ACHN (cell line): ENCODE measurements at places on chromosomes 16 and 17.
A peak's percentile ranks its signal among the peaks of the same experiment; 100 is the strongest.

GRCh38 chr17:69555056-69555455 lies 140.6 kb downstream of the MAP2K6 start:
- no peak for DNase-seq

DNA sequence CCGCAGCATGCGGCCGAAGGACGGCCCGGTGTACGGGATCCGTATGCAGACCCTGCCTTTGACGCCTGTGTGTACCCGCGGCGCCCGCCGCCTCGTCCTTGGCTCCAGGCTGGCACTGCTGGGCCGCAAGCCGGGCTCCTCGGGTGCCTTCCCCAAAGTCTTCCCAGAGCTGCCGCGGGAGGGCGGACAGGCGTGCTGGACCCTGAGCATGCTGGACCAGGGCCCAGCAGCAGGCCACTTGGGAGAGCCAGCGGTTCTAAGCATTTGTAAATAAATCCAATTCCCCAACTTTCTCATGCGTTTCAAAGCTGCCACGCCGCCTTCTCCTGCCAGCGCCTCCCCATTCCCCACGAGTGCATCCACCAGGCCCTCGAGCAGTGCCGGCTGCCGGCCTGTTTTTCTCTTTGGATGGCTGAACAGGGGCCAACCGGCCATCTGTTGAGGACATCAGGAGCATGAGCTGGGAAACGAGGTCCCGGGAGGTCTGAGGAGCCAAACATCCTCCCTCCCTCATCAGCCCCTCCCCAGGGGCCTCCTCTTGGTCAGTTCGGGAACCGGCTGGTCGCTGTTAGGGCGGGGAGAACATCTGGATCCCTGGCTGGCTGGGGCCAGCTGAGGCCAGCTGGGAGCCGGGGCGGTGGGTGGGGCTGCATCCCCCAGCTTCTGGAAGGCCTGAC lies 20.5 kb upstream of the PABPN1L start:
- DNase-seq, result no peak

DNA sequence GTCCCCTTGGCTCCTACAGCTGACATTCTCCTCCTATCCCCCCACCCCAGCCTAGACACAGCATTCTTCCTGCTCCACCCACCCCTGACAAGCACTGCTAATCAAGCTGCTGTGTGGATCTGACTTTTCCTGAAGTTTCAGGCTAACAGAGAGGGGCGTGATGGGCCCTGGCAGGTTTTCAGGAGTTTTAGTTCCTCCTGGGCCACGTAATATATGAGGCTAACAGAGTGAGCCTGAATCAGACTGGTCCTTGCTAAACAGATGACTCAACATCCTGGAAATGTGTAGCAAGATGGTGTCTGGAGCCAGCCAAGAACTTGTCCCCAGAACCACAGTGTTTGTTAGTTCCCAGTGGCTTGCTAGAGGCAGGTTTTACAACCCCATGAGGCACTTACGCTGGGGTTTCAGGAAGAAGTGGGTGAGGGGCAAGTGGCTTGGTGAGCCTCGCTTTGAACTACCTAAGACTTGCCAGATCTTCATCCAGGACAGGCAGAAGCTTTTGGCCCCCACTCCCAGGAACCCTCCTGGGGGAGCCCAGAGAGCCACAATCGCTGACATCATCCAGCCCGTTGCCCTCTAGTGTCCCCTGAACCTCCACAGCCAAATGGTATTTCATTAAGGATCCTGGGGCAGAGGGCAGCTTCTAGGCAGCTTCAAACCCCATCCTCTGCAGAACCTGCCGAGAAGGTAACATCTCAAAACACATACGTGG lies 15.9 kb downstream of the TMEM92 start:
- DNase-seq, result peak; percentile 82

DNA sequence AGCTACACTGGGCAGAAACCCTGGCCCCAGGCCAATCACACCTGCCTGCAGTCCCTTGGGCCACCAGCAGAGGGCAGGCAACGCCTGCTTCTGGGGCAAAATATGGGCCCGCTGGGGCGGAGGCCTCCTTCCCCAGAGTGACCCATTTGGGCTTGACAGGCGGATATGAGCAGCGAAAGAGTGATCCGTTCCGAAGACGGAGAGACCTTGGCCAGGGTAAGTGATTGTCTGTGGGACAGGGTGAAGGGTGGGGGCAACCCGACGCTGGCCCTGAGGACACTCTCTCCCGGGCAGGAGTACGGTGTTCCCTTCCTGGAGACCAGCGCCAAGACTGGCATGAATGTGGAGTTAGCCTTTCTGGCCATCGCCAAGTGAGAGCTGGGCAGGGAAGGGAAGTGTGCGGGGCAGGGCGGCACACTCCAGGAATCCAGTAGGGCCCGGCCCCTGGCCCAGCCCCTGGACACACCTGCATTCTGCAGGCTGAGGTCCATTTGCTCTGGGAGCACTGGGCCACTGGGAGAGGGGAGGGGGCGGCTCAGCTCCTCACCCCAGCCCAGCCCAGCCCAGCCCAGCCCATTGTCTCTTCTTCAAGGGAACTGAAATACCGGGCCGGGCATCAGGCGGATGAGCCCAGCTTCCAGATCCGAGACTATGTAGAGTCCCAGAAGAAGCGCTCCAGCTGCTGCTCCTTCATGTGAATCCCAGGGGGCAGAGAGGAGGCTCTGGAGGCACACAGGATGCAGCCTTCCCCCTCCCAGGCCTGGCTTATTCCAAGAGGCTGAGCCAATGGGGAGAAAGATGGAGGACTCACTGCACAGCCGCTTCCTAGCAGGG lies 3.5 kb upstream of the NHERF1 start:
- DNase-seq, result peak; percentile 72

GRCh38 chr16:89159066-89159849 lies 12.3 kb upstream of the CDH15 start:
- DNase-seq, result no peak

DNA sequence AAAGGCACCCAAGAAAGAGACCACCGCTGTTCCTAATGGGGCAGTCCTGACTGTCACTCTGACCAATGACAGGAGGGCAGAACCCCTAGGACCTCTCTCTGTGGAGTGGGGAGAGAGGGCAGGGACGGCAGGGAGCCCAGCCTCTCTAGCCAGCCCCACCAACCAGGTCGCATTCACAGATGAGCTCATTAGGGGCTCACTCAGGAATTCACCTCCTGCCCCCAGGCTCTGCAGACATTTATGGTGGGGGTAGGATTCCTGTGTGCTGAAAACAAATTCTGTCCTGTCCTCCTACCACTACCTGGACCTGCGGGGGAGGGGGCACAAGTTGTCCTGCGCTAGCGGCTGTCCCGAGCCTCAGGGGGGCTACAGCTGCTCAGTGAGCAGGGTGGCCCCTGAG lies 27.7 kb upstream of the GPRC5C start:
- DNase-seq, result no peak

DNA sequence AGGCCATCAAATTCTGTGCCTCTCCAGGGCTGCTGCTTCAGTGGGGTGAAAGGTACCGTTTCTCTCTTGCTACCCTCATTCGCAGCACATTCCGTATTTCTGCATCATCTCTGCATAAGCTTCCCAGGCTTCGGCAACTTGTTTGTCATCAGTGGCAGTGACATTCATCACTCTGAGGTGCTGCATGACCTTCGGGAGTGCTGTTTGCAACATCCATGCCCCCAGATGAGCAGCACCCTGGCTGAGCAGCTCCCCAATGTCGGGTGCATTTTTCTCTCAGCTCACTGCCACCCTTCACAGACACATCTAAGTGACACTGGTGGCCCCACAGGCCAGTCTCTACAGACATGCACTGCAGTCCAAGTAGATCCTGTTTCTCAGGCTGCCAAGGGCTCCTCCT lies 3.8 kb downstream of the CREBBP start:
- DNase-seq, result no peak

DNA sequence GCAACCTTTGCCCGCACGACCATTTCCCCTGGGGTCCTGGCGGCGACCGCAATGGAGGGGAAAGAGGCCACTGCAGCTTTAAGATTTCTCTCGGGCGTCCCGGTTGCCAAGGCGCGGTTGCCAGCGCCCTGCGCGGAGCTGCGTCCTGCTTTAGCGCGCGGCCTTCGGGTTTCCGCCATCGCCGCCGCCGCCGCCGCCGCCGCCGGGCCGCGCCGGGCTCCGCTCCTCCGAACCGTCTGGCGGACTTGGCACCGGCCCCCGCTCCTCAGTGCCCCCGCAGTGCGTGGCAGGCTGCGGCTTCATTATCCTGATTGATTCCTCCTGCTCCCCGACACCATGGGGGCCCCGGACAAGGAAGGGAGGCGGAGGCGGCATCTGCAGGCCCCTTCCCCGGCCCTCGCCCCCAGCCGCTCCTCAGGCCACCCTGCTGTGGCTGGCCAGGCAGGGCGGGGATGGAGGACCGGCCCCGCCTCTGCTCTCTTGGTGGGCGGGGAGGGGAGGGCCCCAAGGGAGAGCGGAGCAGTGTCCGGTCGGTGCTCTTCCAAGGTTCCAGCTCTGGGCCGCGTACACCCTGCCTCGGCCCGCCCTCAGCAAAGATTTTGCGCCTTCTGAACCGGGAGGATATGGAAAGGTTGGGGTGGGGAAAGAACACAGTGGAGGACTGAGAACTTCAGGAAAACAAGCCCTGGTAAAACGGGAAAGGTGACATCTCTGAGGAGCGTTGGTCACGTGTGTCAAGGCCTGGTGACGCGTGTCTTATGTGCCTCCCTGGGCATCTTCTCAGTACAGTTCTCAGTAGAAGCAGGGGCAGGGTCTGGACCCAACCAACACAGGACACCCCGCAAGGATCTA lies 34.0 kb downstream of the NEUROD2 start:
- DNase-seq, result peak; percentile 81

GRCh38 chr16:73056921-73057290 lies 9.0 kb upstream of the ZFHX3 start:
- DNase-seq, result no peak

GRCh38 chr17:21250854-21251253 lies 2.4 kb downstream of the NATD1 start:
- DNase-seq, result no peak

- DNase-seq, result no peak
Measured at GRCh38 chr17:39461926-39462569, 762 bp downstream of the CDK12 start.

- no peak for DNase-seq
Measured at GRCh38 chr17:42989726-42990652, 8.2 kb upstream of the RPL27 start.

GRCh38 chr17:74720506-74720905 lies 7.8 kb upstream of the CD300LF start:
- DNase-seq, result no peak

DNA sequence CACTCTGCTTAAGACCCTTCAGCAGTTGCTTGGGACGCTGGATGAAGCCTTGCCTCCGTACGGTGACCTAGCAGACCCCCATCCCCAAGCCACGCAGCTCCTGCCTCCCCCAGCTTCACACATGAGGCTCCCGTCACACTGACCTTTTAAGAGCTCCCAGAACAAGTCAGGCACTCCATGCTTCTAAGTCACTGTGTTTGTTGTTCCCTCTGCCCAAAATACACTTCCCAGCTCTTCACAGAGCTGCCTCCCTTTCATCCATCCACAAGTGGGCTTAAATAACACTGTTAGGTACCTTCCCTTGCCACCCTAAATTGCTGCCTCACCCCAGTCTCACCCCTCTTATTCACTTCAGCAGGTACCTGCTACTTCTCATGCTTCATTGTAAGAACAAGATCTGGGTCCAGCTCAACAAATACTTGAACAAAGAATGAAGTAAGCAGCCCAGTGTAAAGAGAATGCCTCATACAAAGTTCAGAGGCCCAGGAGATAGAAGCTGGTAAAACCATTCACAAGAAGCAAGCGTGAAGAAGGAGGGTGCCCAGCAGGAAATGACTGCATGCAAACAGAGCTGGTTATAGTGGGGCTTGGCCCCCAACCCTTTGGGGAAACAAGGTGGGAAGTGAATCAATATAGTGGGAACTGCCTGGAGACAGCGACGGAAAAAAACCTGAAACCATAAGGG lies 5.8 kb downstream of the ZC3H7A start:
- DNase-seq, result no peak

GRCh38 chr16:67470359-67470758 lies 10.6 kb downstream of the ATP6V0D1 start:
- DNase-seq, result no peak

- DNase-seq, result peak; percentile 35
Measured at GRCh38 chr16:1920727-1921171, 2.5 kb upstream of the HS3ST6 start.

- DNase-seq, result no peak
Measured at GRCh38 chr17:3551189-3551588, 6.4 kb downstream of the TRPV3 start.

GRCh38 chr17:38469875-38470274 lies 41.6 kb downstream of the ARHGAP23 start:
- DNase-seq, result no peak

GRCh38 chr17:14922411-14922810 lies 342.7 kb downstream of the PMP22 start:
- no peak for DNase-seq

DNA sequence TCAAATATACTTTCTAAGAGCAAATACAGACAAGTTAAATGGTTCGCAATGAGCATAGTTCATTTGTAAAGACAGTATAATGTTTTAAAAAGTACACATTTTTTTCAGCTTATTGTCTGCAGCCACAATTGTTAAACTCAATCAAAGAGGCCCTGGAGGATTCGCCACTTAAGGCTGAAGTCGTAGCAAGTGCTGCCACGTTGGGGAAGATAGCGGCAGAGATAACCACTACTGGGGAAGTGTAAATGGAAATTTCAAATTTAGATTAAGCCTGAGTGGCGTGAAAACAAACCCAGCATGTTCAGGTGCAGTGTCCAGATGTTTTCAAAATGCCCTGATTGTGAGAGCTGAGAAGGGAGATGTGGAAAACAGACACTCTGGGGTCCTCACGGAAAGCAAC lies 8.4 kb downstream of the PMP22 start:
- no peak for DNase-seq

- DNase-seq, result no peak
Measured at GRCh38 chr16:54123766-54124165, 162.8 kb downstream of the IRX3 start.

GRCh38 chr16:79137426-79137939 lies 463.1 kb downstream of the MAF start:
- DNase-seq, result no peak

DNA sequence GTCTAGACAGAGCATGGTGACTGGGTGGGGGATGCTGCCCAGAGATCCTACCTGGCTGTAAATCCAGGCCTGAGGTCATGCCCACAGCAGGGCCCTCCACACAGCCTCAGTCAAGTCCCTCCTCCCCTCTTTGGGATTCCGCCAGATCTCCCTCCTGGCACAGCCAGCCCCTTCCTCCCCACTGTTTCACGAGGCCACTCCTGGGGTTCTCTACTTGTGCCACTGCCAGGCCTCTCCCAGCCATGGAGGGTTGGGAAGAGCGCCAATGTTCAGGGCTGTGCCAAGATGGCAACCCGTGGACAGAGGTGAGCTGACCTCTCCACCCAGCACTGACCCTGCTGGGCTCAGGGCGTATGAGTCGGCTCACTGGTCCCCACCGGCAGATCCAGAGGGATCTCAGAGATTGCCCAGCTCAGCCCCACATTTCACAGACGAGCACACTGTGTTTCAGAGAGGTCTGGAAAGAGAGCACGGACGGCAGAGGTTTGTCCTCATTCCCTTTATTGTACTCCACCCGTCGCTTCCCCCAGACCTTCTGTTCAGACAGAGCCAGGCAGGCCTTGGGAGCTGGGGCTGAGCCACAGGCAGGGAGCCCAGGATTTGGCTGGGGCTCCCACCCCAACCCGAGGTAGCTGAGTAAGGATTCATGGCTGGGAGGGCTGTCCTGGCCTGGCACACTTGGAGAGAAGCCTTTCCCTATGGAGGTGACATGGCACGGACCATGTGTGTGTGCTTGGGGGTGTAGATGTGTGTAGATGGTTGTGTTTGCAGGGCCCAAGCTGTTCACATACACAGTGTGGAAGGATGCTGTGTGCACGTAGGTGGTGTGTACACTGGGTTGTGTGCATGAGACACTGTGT lies 3.5 kb upstream of the CAMKK1 start:
- no peak for DNase-seq
